Kidney epithelial cell (primary cell): ENCODE measurements at places on chromosomes 11 and 22.

DNA sequence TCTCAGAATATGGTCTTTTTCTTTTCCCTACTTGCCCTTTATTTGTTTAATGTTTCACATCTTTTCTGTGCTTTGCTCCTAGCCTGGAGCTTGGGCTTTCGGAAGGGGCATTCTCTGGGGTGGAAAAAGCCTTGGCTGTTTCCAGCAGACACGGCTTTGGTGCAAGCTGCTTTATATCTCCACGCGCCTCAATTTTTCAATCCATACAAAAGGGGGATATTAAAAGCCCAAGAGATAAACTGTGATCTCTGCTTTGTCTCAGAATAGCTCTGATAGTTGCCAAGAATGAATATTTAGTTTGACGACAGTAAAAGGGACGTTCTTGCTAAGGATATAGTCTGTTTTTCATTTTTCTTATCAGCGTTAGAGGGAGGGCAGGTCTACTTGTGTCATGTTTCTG, 194.0 kb upstream of the KIRREL3 start:
- DNase-seq: no peak

GRCh38 chr11:69486056-69486772, 4.8 kb downstream of the LINC01488 start:
- DNase-seq: no peak

DNA sequence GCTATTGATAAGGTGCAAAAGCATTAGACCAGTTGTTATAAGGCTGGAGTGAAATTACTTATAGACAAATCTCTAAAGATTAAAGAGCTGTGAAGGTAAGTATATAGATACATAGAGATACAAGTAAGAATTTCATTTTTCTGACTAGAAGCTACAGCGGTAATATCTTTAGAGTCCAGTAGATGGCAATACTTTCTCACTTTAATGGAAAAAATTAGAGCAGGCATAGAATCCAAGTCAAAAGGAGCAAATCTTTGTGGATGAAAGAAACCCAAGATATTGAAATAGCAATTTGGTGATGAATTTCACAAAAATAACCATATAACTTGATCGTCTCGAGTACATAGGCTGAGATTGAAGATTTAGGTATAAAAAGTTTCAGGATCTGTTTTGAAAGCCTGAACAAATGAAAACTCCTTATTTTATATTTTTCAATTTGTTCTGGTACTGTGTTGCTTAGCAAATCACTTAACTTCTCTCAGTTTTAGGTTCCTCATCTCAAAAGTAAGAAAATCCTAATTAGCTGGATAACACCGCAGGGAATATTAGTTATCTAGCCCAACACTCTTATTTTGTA, 81.9 kb downstream of the UVRAG start:
- DNase-seq: no peak

DNA sequence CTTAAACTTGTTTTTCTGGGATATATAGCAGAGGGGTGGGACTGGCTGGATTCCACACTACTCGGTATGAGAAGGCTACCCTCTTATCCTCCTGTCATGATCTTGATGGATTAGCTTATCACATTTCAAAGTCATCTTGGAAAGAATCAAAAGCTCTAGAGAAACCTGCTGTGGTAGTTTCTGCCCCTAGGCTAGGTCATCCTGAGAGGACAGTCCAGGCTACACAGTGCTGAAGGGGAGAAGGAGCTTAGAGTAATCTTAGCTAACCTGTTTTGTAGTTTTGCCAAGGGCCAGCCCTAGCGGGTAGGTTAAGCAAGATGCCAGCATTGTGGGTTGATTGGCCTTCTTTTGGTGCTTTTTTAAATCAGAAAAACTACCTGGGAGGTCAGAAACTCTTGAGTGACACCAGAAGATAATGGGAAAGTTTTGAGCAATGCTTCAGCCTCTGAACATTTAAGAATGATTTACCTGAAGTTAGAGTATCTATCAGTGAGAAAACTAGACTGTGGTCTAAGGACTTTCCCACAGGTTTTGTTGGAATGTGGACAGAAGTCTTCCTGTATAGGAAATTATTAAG, 21.3 kb downstream of the PIWIL4 start:
- DNase-seq: peak; percentile 21

GRCh38 chr11:130769782-130770535, 146.3 kb downstream of the SNX19 start:
- DNase-seq: no peak
